ENCODE measurements at places on chromosomes 13 and 19. TPM values are rescaled to one million over a fixed set of nuclear protein-coding genes. Genes with fewer than 3 reads are reported as not detected.
A peak's percentile ranks its signal among the peaks of the same experiment; 100 is the strongest.

ZNF534 gene
- not detected for total RNA-seq

ATP4B gene
- not detected for total RNA-seq

DNA sequence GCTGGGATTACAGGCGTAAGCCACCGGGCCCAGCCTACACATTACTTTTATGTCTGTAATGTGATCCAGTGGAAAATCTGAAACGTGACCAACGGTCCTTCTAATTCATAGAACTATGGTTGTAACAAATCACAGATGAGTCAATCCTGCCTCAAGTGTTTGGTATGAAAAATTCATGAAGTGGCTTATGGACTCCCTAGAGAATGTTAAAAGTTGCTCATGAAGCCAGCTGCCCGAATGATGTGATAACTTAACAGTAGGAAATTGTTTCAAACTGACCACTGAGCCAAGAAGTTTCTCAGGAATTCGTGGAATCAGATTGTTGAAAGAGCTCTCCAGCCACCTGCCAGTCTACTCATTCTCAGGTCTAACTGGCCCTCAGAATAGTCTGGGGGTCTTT, 59.4 kb upstream of the FARP1 start:
- DNase-seq = no peak

DNA sequence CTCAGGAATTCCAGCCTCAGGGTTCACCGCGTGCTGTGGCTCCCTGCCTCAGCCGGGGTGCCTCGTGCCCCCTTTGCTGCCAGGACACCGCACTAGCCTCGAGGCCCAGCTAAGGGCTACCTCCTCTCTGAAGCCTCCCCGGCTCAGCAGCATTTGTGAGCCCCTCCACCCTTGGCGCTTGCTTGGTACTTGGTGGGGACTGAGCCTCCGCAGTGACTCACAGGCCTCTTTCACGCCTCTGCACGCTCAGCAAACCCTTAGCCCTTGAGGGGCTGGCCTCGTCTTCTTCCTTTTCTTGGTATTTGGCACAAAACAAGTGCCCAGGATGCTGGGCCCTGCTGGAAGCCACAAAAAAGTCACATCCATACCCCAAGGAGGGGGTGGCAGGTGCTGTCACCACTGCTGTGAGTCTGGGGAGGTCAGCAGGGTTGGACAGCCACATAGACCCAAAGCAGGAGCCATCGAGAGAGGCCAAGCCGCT, 85.4 kb upstream of the TM9SF2 start:
- DNase-seq = peak; percentile 36

GRCh38 chr13:109422161-109422560, 364.2 kb downstream of the IRS2 start:
- DNase-seq = peak; percentile 19

GRCh38 chr13:85512421-85512820, 286.8 kb downstream of the SLITRK6 start:
- no peak for DNase-seq

DNA sequence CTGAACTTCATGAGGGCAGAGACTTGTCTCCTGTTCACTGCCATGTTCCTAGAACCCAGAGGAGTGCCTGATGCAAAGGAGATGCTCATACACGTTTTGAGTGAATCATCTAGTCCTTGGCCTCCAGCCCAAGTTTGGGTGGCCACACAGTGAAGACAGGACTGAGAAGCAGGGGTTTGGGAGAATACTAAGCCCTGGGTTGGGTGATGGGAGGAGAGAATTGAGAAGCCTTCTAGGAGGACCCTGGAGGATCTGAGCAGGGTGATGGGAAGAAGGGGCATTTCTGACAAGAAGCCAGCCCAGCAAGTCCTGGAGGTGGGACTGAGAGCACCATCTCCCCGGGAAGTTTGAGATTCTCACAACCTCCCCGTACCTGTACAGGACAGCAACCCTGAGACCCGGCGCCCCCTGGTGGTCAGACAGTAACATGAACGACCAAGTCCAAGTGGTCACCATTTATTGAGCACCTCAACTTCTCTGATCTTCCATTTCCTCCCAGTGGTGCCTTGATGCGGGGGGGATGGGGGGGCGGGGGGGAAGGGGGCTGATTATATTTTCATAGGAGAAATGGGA, 11.0 kb downstream of the CTU1 start:
- DNase-seq = peak; percentile 66

DNA sequence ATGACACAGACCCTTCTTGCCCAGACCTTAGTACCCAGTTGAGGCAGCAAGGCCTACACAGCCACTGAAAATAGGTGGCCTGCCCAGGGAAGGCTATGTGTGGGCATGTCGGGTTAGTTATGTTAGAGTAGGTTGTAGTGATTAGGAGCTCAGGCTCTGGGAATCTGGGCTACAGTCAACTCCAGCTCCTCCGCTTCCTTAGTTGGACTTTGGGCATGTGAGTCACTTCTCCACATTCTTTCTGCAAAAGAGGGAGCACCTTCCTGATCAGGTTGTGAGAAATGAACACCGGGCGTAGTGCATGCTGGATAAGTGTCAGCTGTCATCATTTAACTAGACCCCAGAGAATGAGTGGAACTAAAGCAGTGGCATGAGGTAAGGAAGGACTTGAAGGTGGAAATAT, 64.8 kb downstream of the ARHGAP35 start:
- DNase-seq = no peak

Measured in adrenal gland (tissue), 19 donors.